ENCODE measurements at places on chromosomes 3 and 15.

DNA sequence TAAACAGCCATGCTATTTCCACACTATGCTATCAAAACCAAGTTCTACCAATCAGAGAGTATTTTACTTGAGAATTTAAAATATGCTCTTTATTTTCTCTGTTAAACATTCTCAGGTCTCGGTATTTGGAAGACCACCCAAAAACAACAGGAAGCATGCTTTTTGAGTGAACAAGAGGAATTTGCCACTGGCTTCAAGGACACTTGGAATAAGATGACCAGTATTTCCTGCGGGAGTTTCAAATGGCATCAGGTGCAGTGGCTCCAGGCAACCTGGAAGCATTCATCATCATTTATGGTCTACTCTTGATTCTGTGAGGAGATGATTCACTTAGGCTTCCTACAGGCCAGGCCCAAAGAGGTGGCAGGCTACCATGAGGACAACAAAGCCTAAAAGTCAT is 305.7 kb upstream of the ATP11B start:
- no peak for DNase-seq

- no peak for DNase-seq
Measured at GRCh38 chr3:177563243-177563780, 366.0 kb upstream of the TBL1XR1 start.

- no peak for DNase-seq
Measured at GRCh38 chr15:73081321-73081958, 29.2 kb downstream of the NEO1 start.

DNA sequence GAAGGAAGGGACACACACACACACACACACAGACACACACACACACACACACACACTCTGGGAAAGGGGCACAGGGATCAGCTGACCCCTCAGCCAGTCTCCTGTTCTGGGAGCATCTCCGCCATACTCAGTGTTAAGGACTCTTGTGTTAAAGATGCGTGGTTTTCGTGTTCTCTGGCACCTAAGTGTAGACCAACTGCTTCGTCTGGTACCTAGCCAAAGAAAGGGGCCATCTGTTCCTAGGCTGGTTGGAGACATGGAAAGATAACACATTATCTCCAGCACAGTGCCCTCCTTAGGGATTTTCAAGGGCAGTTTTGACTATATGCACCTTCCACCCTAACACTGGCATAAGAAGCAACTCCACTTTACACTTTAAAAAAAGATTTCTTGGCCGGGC is 65.1 kb downstream of the EPHB1 start:
- no peak for DNase-seq

- DNase-seq, result no peak
Measured at GRCh38 chr15:89023311-89023961, 64.8 kb upstream of the ABHD2 start.

- no peak for DNase-seq
Measured at GRCh38 chr3:187989575-187990153, 164.3 kb upstream of the LPP start.

GRCh38 chr3:178156301-178156700 is 379.9 kb upstream of the KCNMB2 start:
- DNase-seq, result no peak

DNA sequence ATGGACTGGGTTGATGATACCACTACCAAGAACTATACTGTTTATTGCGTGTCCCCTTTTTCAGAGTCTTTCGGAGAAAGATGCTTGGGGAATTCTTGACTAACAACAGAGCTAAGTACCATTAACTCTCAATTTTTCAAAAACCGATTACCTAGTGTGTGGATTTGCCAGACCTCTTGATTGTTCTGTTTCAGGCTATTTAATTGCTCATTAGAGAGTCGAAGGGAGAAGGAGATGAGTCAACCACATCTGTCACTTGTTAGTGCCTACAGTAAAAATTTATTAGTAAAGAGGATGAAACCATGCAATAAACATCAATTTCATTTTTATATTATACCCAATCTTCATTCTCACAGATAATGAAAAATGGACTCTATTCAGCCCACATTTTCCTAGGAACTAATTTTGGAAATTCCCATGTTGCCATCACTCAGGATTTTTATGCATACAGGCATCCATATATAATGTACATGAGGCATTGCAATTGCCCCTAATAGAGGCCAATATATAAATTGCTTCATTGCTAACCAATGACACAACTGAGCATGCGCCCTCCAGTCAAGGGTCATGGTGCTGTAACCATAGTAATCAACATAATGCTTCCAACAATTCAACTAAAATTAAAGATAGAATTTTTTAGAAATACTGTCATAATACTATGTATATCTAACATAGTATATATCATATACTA is 541.7 kb downstream of the TBL1XR1 start:
- no peak for DNase-seq

DNA sequence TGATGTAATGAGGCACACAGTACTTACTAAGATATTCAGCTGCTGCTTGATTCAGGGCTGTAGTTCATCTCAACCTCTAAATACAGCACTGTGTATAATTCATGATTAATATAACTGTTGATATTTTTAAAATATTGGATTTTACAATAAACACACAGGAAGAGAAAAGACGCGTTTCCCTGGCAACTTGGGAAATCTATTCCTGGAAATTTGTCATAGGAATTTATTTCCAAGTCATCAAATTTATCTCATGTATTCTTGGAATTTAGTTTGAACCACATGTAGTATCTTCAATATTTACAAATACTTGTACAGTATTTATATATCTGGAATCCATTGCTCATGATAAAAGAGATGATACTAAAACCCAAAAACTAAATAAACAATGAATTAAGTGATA is 30.6 kb downstream of the EPHA3 start:
- no peak for DNase-seq

DNA sequence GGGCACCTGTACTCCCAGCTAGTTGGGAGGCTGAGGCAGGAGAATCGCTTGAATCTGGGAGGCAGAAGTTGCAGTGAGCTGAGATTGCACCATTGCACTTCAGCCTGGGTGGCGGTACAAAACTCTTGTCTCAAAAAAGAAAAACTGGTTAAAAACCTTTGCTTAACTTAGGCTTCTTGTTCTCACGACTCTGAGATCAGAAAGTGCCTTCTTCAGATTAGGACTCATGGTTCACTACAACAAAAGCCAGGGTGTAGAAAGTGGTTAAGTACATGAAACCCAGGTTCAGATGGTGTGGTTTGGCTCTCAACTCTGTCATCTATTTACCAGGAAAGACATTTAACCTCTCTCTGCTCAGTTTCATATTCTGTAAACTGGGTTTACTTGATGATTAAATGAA is 168.4 kb downstream of the TUSC7 start:
- no peak for DNase-seq

DNA sequence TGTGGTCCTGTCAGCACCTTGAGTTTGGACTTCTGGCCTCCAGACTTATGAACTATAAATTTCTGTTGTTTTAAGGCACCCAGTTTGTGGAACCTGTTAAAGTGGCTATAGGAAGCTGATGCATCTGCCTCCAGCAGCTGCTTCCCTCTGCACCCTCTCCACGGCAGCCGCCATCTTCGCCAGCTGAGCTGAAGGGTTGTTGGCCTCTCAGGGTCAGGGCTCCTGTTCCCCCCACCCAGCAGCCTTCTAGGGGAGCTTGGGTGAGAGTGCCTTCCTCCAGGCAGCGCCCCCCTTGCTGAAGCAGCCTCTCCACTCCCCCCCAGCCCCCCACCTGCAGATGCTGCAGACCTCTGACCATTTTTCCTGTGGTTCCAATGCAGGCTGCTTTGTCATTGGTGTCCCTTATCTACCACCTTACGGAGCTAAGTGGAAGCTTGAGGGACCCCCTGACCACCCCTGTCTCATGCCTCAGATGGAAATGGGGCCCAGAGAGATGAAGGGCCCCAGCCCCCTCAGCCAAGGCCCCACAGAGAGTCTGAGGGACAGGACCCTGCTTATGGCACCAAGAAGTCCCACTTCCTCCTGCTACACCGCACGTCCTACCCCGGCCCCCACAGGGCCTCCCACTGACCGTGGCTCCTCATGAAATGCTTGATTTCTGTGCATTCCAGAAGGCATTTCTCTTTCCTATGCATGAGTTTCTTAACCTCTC is 61.4 kb upstream of the TLE3 start:
- no peak for DNase-seq

DNA sequence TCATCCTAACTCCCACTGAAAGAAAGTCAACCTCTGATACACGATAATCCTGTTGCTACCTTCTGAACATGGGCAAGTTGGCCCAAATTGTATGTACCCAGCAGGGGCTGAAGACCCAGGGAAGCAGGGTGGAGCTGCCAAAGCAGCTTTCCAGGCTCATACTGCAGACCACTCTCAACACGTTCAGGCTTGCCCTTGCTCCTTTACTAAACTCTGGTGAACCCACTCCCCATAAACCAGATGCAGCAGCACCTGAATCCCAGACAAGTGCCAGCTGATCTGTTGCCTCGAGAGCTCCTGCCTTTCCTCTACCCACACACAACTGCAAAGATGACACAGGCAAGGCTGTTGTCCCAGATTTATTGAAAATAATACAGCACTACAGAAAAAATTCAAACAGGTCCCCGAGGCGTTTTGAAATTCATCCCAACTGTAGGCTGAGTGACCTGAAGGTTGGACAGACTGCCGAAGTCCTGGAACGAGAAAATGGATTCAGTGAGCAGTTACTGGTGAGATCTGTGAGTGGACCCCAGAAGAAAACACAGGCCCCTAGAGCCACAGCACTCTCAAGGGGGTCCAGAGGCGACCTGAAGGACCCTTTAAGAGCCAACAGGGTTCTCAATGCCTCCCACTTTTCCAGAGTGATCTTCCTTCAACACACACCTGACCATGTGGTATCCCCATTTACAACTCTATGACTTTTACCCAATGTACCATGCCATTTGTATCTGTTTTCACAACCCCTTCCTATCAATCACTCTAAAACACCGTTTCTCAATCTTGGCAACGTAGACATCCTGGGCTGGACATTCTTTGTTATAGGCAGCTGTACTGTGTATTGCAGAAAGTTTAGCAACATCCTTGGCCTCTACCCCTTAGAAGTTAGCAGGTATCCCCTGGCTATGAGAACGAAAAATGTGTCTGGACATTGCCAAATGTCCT is 3.6 kb downstream of the RPS17 start:
- DNase-seq, result no peak

DNA sequence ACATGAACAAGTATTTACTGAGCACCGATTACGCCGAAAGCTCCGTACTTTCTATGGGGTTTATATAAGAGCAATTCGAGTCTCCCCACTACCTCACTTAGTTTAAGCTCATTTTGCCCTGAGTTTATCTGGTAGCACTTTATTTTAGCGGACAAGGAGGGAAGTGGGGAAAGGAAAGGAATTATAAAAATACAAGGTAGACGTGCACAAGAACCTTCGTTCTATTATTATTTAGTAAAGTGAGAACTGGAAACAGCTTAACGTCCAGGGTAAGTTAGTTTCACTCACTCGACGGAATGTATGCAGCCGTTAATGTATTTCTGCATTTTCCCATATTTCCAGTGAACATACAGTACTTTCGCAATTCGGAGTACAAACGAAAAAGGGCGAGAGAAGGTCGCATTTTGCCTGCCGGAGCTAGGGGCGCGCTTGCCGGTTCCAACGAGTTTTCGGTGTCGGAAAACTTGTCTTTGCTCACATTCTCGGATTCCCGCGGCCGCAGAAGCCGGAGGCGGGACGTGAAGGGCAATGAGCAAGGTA is 1.2 kb upstream of the STT3B start:
- no peak for DNase-seq

GRCh38 chr3:177833332-177833731 is 636.0 kb upstream of the TBL1XR1 start:
- no peak for DNase-seq

- DNase-seq, result no peak
Measured at GRCh38 chr3:179991104-179991503, 45.6 kb downstream of the PEX5L start.

DNA sequence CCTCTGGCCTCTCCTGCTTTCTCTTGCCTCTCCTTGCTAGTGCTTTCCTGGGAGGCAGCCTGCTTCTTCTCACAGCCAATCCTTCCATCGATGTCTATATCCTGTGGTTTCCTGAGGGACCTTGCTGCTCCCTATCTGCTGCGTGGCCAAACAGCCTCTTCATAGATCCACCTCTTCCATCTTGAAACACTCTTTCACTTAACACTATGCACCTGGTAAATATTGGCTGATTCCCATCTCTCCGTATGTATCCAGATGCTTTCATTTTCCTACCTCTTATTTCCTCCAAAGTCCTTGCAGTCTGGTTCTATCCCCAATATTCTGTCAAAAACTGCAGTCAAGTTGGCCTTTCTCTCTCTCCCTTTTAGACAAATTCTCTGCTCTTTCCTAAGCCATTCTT is 205.2 kb upstream of the CFAP20DC start:
- no peak for DNase-seq

GRCh38 chr3:170713653-170714052 is 127.8 kb upstream of the SLC7A14 start:
- no peak for DNase-seq

DNA sequence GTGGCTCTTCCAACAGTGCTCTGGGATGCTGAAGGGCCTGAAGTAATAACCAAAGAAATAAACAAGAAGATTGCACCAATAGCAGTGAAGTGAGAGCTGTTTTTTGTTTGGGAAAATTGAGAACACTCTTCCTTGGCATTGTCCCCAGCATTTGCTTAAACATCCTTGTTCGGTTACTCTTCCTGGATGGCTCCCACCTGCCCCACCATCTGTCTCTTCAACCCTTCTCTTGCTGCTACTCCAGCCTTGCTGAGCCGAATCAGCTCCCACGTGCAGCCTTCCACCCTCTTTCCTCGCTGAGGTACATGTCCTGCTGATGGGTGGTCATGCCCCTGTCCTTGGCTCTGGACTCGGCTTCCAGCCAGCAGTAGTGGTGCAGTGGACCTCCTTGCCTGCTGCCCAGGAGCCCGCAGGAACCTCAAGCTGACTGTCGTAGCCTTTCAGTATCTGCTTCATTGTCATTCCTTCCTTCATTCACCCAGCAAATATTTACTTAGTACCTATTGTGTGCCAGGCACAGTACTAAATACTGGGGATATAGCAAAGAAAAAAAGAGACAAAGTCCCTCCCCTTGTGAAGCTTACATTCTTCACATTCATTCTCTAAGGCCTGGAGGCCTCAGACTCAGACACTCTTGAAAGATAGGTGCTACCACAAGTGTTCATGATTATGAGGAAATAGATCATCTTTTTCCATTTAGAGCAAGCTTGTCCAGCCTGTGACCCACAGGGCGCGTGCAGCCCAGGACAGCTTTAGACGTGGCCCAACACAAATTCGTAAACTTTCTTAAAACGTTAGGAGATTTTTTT is 17.1 kb upstream of the VILL start:
- DNase-seq, result no peak

DNA sequence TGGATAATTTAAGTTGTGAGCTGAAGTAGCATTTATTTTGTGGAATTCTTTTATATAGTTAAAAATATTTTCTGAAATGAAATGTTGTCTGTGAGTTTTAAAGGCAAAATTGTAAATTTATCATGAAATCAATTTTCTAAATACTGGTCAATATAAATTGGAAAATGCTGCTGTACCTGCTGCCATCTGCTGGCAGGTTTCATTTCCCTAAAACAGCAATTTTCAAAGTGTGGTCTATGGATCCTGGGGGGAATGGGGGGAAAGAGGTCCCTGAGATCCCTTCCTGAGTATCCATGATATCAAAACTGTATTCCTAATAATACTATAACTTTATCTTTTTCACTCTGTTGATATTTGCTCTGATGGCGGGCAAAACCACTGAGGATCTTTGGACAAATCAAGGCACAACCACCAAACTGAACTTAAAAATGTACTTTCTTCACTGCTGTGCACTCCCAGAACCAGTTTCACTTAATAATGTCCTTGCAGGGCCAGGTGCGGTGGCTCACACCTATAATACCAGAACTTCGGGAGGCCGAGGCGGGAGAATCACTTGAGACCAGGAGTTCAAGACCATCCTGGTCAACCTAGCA is 17.2 kb upstream of the CCR4 start:
- no peak for DNase-seq
